ENCODE measurements at places on chromosomes 12 and 14. TPM values are rescaled to one million over a fixed set of nuclear protein-coding genes. Genes with fewer than 3 reads are reported as not detected.

Gene PTHLH
- 8.3 TPM for total RNA-seq

GRCh38 chr14:74508292-74508731, 14.7 kb downstream of the ISCA2 start:
- DNase-seq: peak; percentile 53

DNA sequence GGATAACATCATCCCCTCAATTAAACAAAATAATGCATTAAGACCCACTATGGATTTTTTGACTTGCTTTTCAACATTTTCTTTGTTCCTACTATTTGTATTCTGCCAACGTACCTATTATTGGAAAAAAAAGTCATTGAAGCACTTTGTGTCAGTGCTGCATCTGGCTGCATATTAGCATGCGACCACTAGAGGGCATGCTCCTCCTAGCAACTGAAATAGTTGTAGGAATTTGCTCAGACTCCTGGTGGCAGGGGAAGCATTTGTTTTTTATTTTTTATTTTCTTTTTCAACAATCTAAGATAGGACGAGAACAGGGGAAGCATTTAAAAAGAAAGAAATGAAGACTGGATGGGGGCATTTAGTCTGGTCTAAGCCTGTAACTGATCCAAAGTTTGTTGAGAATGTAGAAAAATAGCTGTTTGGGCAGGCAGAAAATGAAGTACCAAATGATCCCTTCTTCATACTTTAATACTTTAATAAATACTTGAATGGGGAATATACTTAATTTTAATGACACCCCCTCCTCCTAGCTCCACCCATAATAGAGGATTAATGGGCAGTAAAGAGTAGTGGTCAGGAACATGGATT, 14.5 kb upstream of the CLEC4A start:
- DNase-seq: peak; percentile 87

- no peak for DNase-seq
Measured at GRCh38 chr12:4032924-4033615, 159.9 kb upstream of the PARP11 start.

Gene EML5
- total RNA-seq: 2.1 TPM

- no peak for DNase-seq
Measured at GRCh38 chr12:117502633-117503032, 141.2 kb upstream of the NOS1 start.

Gene CLEC1A
- 13.7 TPM for total RNA-seq

- DNase-seq: no peak
Measured at GRCh38 chr12:122116707-122117535, 38.4 kb downstream of the MLXIP start.

- DNase-seq: no peak
Measured at GRCh38 chr12:19248929-19249602, 119.5 kb downstream of the PLEKHA5 start.

DNA sequence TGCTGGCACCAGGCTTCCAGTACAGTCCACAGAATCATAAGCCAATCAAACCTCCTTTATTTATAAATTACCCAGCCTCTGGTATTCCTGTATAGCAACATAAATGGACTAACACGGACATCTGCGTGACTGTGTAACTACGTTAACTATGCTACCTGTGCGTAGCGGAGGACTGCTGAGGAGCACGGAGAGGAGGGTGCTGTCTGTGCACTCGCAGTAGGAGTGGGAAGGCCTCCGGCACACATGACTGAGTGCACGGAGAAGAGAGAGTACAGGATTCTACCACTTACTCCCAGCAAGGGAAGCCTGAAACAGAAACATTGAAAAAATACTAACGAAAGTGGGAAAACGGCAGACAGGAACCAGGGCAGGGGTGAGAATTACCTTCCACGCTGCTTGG, 22.9 kb downstream of the RAD52 start:
- no peak for DNase-seq

Gene MYO1A
- total RNA-seq: 0.36 TPM

Gene LALBA
- total RNA-seq: not detected

GRCh38 chr14:106442857-106443256, 916.5 kb downstream of the TMEM121 start:
- DNase-seq: no peak

- no peak for DNase-seq
Measured at GRCh38 chr12:5154091-5154490, 110.4 kb downstream of the KCNA5 start.

Gene TRAFD1
- total RNA-seq: 26.5 TPM

- no peak for DNase-seq
Measured at GRCh38 chr14:52825085-52825484, 33.7 kb upstream of the GNPNAT1 start.

- DNase-seq: no peak
Measured at GRCh38 chr12:62737615-62738014, 197.3 kb downstream of the PPM1H start.

Gene RERG
- 21.9 TPM for total RNA-seq

DNA sequence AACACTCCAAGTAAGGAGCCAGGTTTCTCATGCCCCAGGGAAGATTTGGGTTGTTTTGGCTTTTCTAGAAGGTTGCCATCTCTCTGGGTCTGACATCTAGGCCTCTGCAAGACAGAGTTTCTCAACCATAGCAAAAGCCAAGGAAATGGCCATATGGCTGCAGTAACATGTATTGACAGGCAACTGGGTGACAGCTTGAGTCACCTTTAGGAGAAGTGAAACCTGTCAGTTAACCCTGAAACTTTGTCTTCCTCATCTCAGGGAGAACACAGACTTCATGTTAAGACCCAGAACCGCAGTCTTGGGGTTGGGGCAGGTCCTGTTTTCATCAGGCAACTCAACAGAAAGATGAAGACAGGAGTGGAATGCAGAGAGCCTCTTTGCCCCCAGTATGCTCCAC, 46.0 kb upstream of the PLBD1 start:
- no peak for DNase-seq

DNA sequence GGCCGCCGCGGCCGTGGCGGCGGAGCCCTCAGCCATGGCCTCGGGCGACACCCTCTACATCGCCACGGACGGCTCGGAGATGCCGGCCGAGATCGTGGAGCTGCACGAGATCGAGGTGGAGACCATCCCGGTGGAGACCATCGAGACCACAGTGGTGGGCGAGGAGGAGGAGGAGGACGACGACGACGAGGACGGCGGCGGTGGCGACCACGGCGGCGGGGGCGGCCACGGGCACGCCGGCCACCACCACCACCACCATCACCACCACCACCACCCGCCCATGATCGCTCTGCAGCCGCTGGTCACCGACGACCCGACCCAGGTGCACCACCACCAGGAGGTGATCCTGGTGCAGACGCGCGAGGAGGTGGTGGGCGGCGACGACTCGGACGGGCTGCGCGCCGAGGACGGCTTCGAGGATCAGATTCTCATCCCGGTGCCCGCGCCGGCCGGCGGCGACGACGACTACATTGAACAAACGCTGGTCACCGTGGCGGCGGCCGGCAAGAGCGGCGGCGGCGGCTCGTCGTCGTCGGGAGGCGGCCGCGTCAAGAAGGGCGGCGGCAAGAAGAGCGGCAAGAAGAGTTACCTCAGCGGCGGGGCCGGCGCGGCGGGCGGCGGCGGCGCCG, 381 bp downstream of the YY1 start:
- peak; percentile 79 for DNase-seq

Gene CCDC175
- not detected for total RNA-seq

DNA sequence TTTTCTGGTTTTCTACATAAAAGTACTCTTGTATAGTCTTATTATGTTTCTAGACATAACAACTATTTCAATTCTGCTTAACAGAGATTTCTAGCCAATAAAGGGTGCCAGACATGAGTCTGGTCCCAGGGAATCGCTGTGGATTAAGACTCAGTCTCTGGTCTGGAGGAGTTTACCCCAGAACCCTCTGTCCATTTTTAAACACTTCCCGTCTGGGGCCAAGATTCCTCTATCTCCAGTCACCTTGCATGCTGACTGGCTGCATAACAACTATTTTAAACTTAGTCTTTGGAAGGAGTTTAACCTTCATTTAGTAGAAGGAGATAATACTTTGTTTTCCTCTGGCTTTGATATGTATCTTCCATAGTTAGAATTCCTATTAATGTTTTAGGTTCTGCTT, 163.1 kb upstream of the IFNG-AS1 start:
- no peak for DNase-seq

GRCh38 chr12:113506867-113507266, 35.2 kb upstream of the LHX5 start:
- no peak for DNase-seq

Gene A2M
- 942 TPM for total RNA-seq

- DNase-seq: no peak
Measured at GRCh38 chr12:1201886-1202285, 210.9 kb downstream of the ERC1 start.
